ENCODE measurements at places on chromosomes 13 and 19.

DNA sequence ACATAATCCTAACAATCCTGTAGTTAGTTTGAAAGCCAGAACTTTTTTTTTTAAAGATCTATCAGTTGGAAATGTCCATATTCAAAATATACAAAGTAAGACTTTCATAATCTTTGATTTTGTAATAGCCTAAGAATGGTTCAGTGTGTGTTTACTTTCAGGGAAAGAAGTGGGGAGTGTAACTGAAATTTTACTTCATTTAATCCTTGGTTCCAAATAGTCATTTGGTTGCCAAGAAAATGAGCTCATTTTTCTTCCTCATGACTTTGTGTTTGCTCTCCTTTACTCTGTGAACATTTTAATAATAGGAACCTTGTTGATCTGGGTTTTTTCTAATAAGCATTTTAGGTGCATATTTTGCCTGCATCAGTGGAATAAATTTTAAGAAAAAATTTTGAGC is 278.8 kb downstream of the SLITRK6 start:
- DNase-seq = no peak

DNA sequence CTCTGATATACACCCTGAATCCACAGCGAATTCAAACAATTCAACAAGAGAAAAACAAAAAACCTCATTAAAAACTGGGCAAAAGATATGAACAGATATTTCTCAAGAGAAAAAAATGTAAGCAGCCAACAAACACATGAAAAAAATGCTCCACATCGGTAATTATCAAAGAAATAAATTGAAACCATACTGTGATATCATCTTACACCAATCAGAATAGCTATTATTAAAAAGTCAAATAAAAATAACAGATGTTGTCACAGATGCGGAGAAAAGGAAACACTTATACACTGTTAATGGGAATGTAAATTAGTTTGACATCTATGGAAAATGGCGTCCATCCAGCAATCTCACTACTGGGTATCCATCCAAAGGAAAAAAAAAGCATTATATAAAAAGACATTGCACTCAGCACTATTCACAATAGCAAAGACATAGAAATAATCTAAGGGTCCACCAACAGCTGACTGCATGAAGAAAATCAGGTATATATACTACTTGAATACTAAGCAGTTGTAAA is 1495.0 kb upstream of the PCDH20 start:
- DNase-seq = no peak

DNA sequence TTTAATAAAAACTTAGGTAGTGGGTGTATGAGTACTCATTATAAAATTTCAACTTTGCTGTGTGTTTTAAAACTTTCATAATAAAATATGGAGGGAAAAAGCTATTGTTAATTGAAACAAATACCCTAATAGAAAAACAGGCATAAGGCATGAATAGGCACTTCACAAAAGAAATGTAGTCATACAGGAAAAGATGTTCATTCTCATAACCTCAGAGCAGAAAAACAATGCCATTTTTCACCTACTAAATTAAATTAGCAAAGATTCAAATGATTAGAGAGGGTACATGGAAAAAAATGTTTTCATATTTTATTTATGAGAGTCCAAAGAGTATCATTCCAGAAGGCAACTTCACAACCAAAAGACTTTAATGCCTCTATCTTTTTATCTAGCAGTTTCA is 20.6 kb upstream of the ELF1 start:
- DNase-seq = no peak

GRCh38 chr13:75325711-75326110 is 156.3 kb downstream of the TBC1D4 start:
- no peak for DNase-seq

GRCh38 chr13:29065142-29065541 is 245.0 kb downstream of the MTUS2 start:
- no peak for DNase-seq

GRCh38 chr13:48726711-48727110 is 73.0 kb downstream of the CYSLTR2 start:
- no peak for DNase-seq

Data from midbrain (tissue), 1 donor.